ENCODE measurements at places on chromosomes 2 and 18.

GRCh38 chr2:144249035-144249637 is 270.8 kb downstream of the ZEB2 start:
- DNase-seq = no peak

DNA sequence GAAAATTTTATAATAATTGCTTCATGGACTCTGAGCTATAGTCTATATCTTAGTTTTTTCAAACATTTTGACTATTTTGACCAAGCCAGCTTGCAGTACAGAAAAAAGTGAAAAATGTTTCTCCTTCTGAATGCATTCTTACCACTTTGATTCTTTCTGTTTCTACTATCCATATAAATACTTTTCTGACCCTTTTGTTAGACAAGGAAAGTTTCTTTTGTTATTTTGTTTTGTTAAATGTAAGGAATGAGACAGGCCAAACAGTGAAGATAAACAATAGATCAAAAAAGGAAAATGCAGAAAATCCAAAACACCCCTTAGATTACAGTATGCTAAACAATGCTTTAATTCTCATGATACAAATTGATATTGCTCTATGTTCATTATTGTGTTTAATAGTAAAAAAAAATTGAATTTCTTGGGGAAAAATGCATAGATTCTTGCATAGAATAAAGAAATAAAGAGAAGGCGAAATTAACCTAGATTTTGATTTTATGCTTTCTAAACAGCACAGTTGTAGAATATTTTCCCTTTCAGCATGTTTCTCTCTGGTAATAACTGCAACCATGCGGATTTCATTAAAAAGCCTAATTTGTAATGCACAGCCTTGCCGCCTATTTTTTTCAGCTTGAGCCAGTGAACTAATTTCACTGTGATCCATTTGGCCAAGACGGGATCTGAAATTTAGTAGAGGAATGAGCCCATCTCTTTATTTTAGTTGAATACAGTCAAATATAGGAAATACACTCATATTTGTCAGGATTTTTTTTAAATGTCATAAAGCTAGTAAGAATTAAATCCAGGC is 976 bp downstream of the TNFAIP6 start:
- no peak for DNase-seq

DNA sequence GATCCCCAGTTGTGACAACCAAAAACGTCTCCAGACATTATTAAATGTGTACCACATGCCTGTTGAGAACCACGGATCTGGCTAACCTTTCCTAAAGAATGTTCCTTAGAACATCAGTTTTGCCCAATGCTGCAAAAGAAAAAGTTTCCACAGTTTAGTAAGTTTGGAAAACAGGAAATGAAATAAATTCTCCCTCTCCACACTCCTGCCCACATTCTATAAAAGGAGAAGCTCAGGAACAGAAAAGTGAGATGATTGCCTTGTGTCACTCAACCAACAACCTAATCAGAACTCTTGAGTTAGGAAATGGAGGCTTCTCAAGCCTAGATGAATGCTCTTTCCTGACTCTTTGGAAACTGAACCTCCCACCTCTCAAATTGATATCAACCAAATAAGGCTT is 56.1 kb upstream of the NFE2L2 start:
- no peak for DNase-seq

GRCh38 chr18:77023102-77023782 is 109.3 kb downstream of the MBP start:
- no peak for DNase-seq

DNA sequence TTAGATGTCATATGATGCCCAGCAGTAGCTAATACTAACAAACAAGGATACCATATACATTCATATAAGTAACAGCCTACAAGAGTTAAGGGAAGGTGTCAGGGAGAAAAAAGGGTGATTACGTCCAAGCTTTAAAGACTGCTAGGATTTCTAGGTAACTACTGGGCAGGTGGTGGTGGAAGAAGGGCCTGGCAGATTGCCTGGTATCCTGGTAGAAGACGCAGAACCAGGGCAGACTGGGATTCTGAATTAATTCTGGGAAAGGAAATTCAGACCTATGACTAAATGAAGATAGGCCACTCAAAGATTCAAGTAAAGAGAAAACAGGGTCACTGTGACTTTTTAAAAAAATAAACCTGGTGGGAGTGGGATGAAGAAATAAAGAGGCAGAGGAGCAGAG is 31.9 kb downstream of the NDUFA10 start:
- no peak for DNase-seq

DNA sequence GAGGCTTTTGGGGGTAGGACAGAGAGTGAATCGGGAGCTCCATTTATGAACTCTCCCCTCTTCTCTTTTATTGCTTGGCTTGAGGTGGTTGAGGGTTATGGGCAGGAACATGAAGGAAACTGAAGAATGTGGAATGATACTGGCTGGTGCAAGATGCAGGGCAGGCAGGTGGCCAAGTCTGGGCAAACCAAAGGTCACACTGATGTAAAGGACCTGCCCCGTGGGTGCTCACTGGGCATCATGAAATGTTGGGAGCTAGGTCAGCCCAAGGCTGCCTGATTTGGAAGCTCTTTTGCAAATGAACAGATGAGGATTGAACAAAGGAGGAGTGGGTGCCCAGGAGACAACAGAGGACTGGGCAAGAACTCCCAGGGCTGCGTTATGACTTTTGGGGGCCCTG is 328.9 kb downstream of the CLIP4 start:
- DNase-seq = no peak

DNA sequence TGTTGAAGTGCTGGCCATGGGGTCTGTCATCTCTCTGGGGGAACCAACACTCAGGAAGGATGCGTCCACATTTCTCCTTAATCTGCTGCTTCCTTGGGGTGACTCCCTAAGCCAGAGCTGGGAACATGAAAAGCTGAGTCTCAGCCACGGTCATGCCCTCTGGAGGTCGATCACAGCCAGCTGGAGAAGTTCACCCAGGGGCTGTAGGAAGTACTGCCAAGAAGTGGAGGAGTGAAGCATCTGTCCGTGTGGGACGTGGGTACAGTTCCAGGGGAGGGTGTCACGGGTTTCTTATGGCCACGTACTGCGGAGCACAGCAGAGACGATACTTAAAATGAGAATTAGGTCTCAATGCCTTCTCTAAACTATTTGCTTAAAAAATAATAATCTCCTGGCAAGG is 42.4 kb upstream of the IGFBP2 start:
- no peak for DNase-seq

DNA sequence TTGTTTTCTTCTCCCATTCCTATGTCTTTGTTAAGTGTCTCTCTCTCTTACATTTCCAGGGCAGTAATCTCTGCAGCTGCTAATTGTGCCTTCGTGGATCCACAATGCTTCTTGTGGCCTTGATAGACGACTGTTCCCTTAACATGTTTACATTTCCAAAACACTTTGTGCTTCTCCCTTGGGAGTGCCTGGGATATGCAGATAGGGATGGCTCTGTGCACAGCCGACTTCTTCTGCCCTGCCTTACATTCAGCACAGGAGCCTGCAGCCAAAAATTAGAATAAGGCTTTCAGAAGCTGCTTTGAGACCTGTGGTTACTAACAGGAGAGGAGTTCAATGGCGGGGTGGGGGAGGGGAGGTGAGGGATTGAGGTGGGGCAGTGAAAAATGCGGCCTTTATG is 328.9 kb downstream of the TDRD15 start:
- no peak for DNase-seq

DNA sequence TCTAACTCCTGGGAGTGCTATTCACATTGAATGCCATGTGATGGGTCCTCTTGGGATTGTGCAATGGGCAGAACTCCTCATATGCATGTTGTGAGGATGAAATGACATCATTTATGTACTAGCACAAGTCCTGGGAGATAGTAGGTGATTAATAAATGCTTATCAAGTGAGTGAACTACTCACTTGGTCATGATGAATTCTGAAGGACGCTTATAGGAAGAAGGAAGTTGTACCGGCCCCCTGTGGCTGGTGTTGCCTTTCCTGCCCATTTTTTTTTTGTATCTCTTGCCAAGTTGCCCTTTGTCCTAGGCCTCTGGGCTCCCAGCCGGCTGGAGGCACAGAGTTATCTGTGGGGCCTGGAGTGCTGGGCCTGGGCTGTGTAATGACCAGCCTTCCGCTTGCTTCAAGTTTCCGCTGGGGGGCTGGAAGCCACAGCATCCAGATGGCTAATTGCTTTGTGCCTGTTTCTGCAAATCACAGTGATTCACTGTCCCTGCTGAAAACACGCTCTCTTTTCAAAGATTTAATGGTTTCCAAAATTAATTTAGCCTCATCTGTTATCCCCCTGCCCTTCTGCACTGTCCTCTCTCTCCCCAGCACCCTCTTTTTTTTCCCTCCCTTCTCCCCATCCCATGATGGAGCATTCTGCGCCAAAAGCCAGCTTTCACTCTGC is 33.7 kb upstream of the MRPL33 start:
- peak; percentile 92 for DNase-seq

DNA sequence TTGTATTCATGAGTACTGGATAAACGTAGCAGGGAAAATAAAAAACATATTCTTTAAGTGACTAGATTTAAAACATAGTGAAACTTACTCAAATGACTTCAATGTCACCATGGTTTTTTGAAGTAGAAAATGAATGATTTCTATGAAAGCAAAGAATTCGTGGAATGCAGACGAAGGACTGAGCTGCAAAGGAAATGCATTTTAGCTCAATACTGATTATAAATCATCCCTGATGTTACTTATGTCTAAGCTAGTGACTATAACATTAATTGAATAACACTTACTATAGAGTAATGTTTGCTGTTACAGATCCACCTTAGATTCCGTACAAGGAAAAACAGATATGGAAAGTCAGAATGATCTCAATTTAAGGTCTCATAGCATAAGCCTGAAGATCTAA is 1257.7 kb upstream of the CDH2 start:
- no peak for DNase-seq

- no peak for DNase-seq
Measured at GRCh38 chr18:77013811-77014521, 118.6 kb downstream of the MBP start.

- DNase-seq = no peak
Measured at GRCh38 chr2:83172841-83173240, 1286.2 kb downstream of the SUCLG1 start.

DNA sequence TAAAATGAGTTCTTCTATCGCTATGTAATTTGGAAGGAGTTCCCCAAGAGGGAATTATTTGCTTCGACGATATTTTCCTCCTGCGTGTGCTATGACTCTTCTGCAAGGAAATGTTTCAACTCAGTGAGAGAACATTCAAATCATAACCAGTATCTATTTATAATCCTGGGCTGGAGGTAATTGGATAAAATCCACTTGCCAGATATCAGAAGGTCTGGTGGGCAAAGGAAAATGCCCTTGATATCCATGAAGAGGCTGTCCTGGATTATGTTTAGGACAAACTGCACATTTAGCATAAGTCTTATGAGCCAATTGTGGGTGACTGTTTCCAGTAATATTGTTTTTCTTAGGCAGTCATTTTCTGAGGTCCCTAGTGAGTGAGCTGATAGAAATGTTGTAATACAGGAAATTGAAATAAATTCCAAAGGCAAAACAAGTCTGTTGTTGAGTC is 17.7 kb downstream of the RPIA start:
- no peak for DNase-seq

GRCh38 chr2:122530814-122531213 is 775.4 kb downstream of the TSN start:
- no peak for DNase-seq

DNA sequence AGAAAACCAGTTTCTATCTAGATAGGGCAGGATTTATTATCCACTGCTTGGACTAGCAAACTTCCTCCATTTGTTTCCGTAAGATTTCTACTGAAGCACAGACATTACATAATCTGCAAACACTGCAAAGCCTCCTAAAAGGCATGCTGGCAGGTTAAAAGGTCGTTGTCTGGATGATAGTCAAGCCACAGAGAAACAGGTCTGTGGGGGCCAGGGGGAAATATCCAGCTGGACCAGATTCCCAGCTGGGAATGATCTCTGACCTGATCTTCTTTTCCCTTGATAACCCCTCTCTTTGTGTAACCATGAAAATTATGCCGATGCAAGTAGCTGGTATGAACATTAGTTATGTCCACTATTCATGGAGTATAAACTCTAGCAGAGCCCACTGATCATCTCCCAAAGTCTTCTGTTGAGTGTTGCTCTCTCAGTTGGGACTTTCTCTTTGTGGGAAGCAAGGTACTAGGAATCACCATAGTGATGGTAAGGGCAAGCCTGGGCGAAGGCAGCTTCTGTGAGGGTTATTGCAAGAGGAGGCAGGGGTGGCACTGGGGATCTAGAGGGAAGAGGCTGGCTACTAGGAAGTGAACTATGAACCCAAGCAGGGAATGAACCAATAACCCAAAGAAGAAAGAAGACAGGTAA is 61.3 kb downstream of the GDF7 start:
- peak; percentile 71 for DNase-seq

- no peak for DNase-seq
Measured at GRCh38 chr2:10059552-10060335, 16.4 kb downstream of the KLF11 start.

- no peak for DNase-seq
Measured at GRCh38 chr18:44859263-44859662, 178.6 kb downstream of the SETBP1 start.

DNA sequence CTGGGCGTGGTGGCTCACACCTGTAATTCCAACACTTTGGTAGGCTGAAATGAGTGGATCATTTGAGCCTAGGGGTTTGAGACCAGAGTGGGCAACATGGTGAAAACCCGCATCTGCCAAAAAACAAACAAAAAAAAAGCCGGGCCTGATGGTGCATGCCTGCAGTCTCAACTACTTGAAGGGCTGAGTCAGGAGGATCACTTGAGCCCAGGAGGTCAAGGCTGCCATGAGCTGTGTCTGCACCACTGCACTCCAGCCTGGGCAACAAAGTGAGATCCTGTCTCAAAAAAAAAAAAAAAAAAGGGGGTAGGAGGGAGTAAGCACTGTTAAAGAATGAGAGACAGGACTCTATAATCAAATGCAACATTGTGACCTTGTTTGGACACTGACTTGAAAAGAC is 54.6 kb downstream of the HDLBP start:
- no peak for DNase-seq

DNA sequence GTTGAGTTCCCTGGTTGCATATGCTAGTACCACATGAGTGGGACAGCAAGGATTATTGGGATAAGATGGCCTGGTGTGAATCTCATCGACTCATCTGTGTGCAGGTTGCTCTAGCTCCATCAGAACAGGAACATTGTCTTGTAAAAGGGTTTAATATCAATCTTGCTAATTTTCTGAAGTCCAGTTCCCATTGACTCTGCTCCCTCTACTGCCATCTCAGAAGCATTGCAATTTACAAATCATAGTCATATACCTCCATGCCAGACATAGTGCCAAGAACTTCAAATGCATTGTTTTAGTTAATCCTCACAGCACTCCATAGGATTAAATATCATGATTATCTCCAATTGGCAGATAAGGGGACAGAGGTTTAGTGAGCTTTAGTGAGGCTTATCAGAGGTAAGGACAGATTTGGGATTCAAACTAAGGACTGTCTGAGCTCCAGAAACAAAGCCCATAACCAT is 4.8 kb upstream of the STAT4 start:
- DNase-seq = no peak
